Effector CD8-positive, alpha-beta T cell (primary cell): ENCODE measurements at places on chromosomes 16 and 17.

GRCh38 chr17:21551081-21551881 lies 141.0 kb upstream of the KCNJ18 start:
- peak; percentile 78 for DNase-seq

- no peak for DNase-seq
Observed at GRCh38 chr16:23508589-23509440, 1.5 kb downstream of the GGA2 start.

- no peak for DNase-seq
Observed at GRCh38 chr16:9408297-9408878, 316.9 kb downstream of the HAPSTR1 start.

- no peak for DNase-seq
Observed at GRCh38 chr17:37458805-37459204, 30.9 kb upstream of the DUSP14 start.

DNA sequence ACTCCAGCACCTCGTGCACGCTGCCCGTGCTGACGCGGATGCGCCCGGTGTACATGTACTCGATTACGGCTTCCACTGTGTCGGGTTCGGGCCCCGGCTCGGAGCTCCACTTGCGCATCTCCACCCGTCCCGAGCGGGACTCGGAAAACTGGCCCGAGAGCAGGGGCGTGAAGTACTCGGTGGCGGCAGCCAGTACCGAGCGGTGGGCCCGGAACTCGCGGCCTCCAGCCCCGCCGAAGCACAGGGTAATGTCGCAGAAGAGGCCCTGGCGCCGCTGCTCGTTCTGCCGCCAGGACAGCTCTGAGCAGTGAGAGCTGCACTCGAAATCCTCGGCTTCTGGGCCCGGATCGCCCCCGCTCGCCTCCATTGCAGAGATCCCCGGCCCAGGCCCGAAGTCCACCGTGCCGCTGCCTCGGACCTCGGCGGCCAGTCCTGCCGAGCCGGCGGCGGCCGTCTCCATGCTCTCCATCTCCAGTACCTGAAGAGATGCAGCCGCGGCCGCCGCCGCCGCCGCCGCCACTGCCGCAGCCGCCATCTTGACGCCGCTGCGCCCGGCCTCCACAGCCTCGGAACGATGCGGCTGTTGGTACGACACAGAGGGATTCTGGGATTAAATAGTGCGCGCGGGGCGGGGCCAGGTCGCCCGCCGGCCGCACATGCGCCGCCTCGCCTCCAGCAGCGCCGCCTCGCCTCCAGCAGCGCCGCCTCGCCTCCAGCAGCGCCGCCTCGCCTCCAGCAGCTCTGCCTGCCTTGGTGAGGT lies at the start of gene KLHL11:
TSS of gene KLHL11 (minus strand) at position 588 of the 760 bp plus-strand sequence. CDS start at position 535, 53 bp downstream.
- DNase-seq, result peak; percentile 73

- no peak for DNase-seq
Observed at GRCh38 chr17:231191-231965, 49.9 kb upstream of the DOC2B start.

- no peak for DNase-seq
Observed at GRCh38 chr16:2715064-2715463, 5.0 kb downstream of the PRSS27 start.

- no peak for DNase-seq
Observed at GRCh38 chr17:64502809-64503208, 3.3 kb downstream of the DDX5 start.

DNA sequence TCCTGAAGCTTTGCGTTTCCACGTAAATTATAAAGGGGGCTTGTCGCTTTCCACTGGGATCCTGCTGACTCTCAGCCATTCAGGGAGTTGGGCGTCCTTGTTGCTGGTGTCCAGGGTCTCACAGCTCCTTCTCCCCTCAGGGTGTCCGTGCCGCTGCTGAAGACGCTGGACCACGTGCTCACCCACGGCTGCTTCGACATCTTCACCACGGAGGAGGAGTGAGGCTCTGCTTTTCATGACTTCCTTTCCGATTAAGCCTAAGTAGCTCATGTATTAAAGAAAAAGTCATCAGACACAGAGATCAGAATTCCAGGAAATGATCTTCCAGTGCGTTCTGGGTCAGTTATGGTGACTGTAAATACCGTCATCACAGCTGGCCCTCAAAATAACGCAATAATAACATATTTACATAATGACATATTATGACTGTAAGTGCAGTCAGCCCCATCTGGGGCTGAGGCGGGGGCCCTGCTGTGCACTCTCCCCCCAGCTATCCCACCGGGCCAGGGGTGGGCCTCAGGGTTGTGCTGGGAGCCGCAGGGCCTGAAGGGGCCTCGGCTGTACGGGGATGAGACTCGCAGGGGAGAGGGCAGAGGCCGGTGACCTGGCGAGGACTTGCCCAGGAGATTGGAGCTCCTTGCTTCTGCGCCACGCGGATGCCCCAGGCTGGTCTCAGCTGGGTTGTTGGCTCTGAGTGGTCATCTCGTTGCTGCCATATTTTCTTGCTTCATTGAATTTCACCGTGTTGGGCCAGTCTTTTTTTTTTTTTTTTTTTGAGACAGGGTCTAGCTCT lies 92.9 kb upstream of the ZNF750 start:
- no peak for DNase-seq

- no peak for DNase-seq
Observed at GRCh38 chr16:12201216-12201615, 224.7 kb downstream of the SNX29 start.

GRCh38 chr16:86998196-86999001 lies 318.8 kb downstream of the C16orf95 start:
- no peak for DNase-seq

GRCh38 chr17:9612006-9612405 lies 33.3 kb upstream of the USP43 start:
- no peak for DNase-seq

GRCh38 chr16:65120831-65121721 lies 787 bp downstream of the CDH11 start:
- DNase-seq, result no peak

DNA sequence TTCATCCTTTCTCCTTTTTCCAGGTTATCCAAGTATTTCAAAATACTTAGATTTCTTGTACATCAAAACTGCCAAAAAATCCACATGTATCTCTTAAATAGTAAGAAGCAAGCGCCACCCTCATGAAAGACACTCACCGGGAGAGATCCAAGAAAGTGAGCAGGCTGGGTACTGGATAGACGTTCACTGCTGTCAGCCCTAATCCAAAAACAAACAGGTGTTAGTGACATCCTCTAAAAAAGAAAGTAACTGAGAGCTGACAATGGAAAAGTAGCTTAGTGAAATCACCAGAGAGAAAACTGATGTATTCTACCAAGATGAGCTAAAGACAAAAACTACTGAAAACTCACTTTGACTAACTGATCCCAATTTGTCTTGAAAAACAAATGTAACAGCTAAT lies 46.1 kb downstream of the MARVELD3 start:
- DNase-seq, result no peak

GRCh38 chr16:22285080-22285479 lies 12.1 kb upstream of the POLR3E start:
- no peak for DNase-seq

GRCh38 chr16:10541366-10541765 lies 39.0 kb downstream of the EMP2 start:
- DNase-seq, result no peak

- DNase-seq, result no peak
Observed at GRCh38 chr16:84368308-84368996, at the start of gene ATP2C2. TSS of gene ATP2C2 (plus strand) at chr16:84368538. CDS start at chr16:84368616, 78 bp downstream.

DNA sequence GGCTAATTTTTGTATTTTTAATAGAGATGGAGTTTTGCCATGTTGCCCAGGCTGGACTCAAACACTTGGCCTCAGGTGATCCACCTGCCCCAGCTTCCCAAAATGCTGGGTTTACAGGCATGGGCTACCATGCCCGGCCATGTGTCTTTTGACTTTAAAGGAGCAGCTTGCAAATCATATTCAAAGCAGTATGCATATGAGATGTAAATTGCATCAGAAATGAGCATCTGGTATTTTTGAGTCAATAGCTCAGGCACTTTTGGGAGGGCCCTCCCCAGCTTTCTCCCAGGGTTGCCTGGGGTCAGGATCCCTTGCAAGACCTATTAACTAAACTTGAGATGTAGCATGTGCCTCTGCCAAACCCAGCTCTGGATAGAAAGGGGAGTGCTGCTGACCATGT lies 21.5 kb downstream of the EPOP start:
- DNase-seq, result no peak

- no peak for DNase-seq
Observed at GRCh38 chr17:44053125-44053872, 13.2 kb downstream of the LSM12 start.
